Epithelial cell of prostate (primary cell): ENCODE measurements at places on chromosomes 16 and 17.

GRCh38 chr16:55915096-55915827 is 40.1 kb upstream of the CES5A start:
- DNase-seq: no peak

- no peak for DNase-seq
Observed at GRCh38 chr17:9968881-9969280, 63.8 kb upstream of the RCVRN start.

- DNase-seq: no peak
Observed at GRCh38 chr16:80527297-80527696, 13.5 kb upstream of the DYNLRB2 start.

GRCh38 chr17:47352848-47353247 is 29.1 kb downstream of the EFCAB13 start:
- DNase-seq: no peak

DNA sequence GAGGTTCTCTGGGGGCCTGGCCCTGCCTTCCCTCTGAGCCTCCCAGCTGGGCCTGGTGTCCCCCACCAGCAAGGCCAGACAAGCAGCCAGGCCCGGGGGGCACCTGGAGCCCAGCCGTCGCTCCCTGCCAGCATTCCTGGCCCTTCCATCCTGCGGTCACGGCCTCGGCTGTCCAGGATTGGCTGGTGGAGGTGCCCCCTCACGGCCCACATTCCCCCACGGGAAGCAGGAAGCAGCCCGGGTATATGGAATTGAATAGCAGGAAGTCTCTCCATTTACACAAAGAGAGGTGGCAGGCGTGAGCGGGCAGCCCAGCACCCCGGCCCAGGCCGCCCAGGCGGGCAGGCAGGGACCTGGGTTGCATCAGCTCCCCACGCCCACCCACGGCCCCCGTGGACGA is 14.5 kb downstream of the TRAF7 start:
- DNase-seq: no peak

DNA sequence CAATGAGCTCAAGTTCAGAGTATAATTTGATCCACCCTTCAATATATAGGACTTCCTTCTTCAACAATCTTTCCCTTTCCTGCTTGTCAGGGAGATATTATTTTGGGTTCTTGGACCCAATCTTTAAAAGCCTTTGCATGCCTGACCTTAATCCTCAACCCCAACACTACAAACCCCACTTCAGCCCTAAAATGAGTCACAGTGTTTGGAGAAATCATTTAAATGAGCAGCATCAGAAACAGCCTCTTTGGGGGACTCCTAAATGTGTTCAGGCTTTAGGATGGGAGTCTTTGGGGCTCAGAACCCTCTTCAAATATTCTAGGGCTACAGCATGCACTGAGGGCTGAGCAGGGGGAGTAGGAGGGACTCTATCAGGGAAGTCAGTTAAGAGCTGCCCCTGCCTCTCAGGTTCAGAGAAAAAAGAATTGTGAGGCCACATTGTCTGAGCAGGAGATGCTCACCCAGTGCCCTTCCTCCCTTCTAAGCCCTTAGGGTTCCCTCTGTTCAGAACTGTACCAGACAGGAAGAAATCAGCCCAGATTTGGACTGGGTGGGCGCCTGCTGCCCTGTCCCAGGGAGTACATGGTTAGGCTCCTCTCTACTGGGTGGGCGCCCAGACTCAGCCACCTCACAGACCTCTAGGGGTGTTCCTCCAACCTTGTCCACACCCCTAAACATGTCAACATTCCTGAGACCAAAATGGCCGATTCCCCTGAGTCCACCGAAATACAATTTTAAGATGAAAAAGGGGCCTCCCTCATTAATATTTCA is 5.0 kb downstream of the NEUROD2 start:
- DNase-seq: no peak

GRCh38 chr16:65876056-65876408 is 490.5 kb upstream of the CDH5 start:
- DNase-seq: no peak

DNA sequence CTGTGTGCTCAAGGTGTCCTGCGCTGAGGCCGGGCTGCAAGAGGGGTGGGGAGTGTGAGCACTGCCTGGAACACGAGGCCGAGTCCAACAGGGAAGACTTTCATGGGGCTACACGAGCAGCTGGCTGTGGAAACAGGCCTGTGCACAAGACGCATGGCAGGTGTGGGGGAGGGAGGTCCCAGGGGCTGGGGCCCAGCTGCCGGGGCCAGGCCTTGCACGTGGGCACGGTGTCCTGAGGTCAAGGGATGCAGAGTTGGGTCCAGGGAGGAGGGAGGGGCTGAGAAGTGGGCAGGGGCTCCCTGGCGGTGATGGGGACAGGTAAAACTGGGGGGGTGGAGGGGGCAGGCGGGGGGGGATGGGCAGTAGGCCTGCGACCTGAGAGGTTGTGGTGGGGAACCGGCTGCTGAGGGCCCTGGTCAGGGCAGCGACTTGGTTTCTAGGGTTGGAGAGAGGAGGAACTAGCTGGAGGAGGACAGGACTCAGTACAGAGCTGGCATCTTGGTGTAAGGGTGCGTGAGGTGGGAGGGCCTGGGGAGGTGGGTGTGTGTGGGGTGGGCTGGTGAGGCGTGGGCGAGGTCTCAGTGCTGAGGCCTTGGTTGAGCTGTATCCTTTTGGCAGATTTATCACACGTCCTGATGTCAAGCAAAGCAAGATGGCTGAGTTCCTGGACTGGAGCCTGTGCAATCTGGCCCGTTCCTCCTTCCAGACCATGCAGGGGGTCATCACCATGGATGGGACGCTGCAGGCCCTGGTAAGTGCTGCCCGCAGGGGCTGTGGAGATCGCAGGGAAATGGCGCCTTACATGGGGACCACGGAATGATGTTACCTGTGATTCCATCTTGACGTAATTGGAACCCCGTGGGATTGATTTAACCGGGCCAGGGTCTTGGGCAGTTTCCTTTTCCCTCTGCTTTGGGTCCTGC is 29.4 kb downstream of the TBCD start:
- no peak for DNase-seq

DNA sequence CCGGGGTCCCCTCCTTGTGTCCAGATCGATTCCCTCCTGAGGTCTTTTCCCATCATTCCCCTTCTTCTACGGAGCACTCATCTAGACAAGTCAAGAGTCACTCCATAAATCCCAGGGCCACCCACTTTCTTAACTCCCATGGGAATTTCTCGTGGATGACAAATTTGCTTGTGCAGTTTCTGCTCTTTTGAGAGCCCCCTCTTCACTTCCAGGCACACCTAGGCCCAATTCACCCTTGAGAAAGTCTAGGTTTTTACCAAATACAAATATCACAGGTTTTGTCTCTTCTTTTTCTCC is 522 bp upstream of the POLDIP2 start:
- DNase-seq: no peak

GRCh38 chr16:73339821-73340220 is 291.9 kb upstream of the ZFHX3 start:
- DNase-seq: no peak

DNA sequence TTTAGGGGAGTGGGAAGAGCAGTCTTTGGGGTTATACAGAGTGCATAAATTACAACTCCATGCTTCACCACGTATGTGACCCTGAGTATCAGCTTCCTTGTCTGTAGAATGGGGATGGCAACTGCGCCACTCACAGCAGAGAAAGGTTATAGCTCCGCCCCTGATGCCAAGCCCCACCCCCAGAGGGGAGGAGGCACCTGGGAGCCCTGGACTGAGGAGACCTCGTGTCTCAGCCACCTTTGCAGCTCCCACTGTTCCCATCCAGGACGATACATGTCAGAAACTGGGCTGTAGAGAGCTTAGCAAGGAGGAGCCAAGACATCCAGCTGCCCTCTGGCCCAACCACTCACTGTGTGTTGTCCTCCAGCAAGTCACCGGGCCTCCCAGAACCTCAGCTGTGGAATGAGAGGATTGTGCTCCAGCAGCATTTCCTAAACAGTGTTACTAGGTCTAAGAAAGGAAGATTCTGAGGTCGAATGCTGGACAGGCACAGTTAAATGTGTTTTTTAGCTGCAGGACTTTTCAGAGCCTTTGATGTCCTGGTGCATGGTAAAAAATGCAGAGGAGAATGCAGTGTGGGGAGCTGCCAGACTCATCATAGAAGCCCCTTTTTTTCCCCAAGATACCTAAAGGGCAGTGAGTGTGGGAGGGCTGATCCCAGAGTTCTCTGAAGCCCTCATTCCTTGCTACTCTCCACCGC is 49.4 kb downstream of the BEAN1 start:
- no peak for DNase-seq

DNA sequence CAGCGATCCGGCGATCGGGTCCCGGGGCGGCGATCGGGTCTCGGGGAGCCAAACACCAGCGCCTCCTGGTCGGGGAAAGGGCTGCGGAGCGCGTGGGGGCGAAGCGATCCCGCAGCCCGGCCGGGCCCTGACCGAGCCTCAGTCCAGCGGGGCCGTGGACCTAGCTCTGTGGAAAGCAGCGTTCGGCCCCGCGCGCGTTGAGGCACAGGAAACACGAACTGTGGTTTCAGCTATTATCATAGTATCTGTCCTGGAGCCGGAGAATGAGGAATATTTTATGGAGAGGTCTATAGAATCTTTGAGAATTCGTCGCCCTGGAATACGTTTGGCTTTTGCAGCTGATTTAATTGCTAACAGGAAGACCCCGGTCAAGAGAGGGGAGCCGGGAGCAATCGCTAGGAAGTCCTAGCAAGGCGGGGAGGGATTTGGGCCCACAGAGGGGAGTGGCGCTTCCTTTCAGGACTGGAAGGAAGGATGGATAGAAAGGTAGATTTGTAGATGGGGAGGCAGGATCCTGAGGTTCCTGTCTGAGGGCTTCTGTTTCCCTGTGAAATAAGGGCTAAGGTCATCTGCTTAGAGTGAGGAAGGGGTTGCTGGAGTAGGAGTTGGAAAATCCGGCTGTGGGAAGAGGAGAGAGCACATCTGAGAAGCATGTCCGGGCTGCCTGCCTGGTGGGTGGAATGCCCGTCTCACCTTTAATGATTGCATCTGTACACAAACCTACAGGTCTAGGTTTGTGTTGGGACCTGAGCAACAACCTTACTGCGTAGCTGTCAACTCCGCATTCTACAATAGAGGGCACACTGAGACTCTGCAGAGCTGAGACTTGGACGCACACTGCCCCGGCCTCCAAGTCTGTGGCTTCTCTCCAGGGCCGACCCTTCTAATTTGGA is 770 bp downstream of the CCNF start:
- DNase-seq: no peak

DNA sequence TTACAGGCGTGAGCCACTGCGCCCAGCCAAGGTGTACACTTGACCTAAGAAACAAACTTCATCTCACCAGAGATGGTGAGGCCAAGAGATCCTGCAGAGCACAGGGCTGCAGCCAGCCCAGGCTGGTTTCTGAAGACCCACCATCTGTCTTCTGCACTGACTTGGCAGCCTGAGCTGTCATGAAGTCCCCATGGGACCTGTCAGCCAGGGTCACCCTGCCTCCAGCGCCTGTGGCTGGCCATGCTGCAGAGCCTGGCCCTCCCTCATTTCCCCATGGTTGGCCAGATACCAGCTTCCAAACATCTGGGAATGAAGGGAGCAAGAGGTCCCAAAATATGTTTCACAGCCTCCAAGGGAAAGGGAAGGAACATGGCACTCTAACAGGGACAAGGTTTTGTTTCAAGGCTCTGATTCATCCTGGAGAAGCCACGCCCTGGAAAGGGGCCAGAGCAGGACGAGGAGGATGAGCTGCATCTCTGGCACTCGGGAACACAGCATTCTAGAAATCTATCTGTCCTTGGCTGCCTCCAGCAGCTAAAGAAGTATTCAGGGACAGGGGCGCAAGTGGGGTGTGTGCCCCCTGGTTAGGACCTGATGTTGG is 45.3 kb downstream of the DDX19A start:
- no peak for DNase-seq

DNA sequence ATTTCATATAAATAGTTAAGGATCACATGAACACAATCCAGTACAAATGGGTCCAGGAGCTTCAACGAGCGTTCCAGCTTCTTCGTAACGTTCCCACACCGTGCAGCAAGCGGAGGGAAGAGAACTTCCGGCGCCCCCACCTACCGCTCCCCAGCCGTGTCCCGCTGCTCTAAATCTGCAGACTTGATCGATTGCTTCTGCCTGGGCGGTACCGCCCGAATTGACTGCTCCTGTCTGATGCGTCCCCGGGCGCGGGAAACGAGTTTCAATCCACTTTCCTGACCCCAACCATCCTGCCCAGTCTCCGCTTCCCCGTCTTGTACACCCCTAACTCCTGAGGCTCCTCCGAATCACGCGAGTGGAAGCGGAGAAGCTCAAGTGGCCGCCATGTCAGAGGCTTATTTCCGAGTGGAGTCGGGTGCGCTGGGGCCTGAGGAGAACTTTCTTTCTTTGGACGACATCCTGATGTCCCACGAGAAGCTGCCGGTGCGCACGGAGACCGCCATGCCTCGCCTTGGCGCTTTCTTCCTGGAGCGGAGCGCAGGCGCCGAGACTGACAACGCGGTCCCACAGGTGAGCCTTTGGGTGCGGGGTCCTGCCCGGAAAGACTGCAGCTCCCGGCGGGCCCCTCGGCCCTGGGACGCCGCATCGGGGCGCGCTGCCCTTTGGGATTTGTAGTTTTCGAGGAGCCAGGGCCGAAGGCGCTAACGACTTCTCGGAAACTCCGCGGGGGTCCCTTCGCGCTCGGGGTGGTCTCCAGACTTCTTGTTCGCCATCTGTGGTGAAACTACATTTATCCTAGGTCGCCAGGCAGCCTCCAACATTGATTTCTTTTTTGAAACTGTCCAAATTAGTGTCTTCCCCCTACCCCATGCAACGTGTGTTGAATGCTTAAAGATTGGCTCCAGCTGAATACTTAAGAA is at the start of gene GINS3:
TSS of gene GINS3 (plus strand) at position 257 of the 923 bp plus-strand sequence. CDS start at position 388, 131 bp downstream.
- peak; percentile 54 for DNase-seq

GRCh38 chr17:4247971-4248388 is 15.8 kb downstream of the ANKFY1 start:
- peak; percentile 86 for DNase-seq

DNA sequence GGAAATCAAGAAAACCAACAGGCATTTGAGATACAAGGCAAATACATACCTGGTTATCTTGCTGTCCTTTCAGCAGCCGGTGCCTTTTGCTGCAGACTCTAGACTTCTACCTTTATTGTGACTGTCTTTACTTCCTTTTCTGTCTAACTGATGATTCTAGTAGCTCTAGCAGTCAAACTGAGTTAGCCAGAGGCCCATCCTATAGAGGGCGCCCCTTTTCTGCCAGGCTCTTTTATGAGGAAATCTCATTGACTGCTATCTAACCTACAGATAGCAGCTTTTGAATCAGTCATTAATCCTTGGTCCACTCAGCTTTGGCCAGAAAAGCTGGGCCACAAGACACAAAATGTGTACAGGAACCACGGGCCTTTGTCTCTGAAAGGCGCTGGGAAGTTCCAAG is 87.5 kb upstream of the WSB1 start:
- DNase-seq: no peak

DNA sequence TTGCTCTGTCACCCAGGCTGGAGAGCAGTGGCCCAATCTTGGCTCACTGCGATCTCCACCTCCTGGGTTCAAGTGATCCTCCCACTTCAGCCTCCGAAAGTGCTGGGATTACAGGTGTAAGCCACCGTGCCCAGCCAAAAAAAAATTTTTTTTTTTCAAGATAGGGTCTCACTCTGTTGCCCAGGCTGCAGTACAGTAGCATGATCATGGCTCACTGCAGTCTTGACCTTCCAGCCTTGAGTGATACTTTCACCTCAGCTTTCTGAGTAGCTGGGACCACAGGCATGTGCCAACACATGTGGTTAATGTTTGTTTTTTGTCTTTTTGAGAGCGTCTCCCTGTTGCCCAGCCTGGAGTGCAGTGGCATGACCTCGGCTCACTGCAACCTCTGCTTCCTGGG is 1.7 kb upstream of the PAM16 start:
- no peak for DNase-seq

GRCh38 chr16:22316411-22316811 is 19.2 kb downstream of the POLR3E start:
- DNase-seq: no peak

- no peak for DNase-seq
Observed at GRCh38 chr17:50439008-50439407, 13.0 kb downstream of the ACSF2 start.
